ENCODE measurements at places on chromosomes 2 and 18.

DNA sequence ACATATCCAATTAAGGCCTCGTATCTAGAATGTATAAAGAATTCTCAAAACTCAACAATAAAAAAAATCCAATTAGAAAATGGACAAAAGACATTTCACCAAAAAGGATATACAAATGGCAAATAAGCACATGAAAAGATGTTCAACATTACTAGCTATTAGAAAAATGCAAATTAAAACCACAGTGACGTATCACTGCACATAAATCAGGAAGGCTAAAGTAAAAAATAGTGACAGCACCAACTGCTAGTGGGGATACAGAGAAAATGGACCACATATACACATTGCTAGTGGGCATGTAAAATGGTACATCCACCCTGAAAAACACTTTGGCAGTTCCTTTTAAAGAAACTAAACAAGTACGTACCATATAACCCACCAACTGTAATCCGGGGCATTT, 59.7 kb downstream of the SMAD4 start:
- DNase-seq: no peak

- DNase-seq: no peak
Measured at GRCh38 chr2:195356026-195356425, 301.0 kb upstream of the SLC39A10 start.

DNA sequence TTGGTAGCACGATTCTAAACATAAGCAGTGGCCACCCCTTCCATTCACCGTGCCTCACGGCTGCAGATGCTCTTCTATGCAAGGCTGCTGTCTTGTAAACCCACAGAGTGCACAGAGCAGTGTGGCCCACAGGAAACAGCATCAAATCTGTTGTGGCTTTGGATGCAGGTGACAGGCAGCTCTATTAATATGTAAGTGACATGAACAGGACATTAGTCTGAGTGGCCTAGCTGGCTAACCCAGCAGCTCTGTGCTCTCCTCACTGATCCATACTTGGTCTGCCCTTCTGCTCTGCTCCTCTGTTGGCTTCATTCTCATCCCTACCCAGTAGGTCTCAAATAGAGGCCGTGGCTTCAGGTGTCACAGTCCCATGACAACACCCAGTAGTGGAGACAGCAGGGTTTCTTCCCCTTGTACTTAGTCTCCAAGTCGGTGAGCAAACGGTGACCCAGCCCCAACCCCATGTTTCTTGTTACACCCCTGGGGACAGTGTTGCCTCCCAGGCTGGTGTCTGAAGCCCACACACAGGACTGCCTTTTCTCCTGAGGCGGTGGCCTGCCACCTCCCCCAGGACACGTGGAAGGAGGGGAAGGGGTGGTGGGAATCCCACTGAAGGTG, 5.8 kb downstream of the SH3RF3 start:
- no peak for DNase-seq

GRCh38 chr2:127037476-127037875, 69.5 kb downstream of the BIN1 start:
- no peak for DNase-seq

- no peak for DNase-seq
Measured at GRCh38 chr18:48419277-48420022, 10.3 kb upstream of the ZBTB7C start.

- no peak for DNase-seq
Measured at GRCh38 chr2:135002836-135003235, 44.4 kb downstream of the MAP3K19 start.

GRCh38 chr2:70010576-70011111, 49.2 kb upstream of the ASPRV1 start:
- no peak for DNase-seq
